ENCODE measurements at places on chromosomes 16 and 17.

DNA sequence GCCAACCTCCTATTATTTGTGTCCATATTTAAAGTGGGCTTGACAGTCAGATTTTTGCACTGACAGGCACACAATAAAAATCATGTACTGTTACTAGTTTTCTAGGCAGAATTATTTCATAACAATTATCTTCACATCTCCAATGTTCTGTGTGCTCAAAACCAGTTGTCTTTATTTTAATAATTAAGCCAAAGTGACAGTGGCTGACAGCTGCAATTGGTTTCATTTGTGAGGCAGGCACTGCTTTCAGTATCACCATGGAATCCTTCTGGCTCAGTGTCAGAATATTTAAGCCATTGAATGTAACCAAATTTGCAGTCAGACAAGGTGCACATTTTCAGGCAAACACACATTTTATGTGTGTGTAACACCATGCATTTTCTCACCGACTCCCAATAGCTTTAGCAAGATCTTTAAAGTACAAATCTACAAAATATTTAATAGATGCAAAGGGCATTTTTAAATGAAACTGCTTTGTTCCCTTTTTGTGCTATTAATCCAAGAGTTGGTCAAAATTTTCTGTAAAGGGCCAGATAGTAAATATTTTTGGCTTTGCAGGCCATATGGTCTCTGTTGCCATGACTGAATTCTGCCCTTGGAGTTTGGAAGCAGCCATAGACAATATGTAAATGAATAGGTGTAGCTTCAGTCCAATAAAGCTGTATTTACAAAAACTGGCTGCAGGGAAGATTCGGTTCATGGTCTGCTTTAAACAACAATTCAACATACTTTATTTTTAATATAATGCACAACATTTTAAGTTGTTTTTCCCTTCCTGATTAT, 486.0 kb downstream of the KCNJ2 start:
- DNase-seq, result no peak

DNA sequence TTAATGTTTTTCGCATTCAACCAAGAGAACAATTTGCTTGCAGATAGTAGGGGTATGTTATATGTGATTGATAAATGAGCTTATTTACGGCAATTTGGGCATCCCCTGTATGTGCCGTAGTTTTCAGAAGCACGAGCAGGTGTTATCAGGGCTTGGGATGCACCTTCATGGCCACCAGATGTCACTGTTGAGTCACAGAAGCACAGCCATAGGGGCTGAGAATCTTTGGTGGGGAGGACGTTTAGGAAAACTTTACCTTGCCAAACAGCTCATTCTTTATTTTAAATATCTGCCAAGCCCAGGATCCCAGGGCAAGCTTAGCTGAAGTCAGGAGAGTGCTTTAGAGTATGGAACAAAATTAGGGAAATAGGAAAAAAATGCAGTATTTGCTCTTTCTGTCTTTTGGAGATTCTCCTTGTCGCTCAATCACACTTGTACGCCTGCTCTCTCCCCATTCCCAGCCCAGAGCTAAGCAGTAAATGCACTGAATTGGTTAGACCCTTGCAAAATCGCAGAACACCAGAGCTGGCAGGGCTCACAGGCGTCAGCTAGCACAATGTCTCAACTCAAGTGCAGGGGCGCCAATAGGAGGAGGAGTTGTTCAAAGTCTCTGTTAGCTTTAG, 93.6 kb upstream of the MPHOSPH6 start:
- no peak for DNase-seq

DNA sequence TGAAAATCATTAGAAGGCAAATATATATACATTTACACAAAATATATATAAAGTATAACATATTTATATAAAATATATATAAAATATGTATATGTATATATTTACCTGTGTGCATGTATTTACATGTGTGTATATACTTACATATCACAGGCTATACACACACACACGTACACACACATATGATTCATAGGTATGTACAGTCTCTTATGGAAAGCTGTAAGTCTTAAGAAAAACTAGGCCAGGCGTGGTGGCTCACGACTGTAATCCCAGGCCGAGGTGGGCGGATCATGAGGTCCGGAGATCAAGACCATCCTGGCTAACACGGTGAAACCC, 14.7 kb downstream of the TOM1L2 start:
- no peak for DNase-seq

GRCh38 chr16:85566561-85567100, 46.5 kb upstream of the GSE1 start:
- no peak for DNase-seq

DNA sequence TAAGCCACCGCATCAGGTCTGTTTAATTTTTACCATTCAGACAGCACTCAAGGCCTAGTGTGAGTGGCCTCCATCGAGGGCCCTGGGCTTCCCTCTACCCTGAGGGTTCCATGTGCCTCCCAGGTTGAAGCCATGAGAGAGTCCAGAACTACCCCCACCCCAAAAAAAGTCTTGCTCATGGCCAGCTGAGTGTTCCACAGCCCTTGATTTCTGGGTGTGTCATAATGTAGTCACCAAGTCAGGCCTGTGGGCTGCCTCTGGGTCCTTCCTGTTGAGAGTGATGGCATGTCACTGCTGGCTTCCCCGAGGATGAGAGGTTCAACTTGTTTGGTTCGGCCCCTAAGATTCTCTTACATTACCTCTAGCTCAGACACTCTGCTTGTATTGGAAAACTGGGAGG, 100.6 kb downstream of the PITPNC1 start:
- DNase-seq, result no peak

DNA sequence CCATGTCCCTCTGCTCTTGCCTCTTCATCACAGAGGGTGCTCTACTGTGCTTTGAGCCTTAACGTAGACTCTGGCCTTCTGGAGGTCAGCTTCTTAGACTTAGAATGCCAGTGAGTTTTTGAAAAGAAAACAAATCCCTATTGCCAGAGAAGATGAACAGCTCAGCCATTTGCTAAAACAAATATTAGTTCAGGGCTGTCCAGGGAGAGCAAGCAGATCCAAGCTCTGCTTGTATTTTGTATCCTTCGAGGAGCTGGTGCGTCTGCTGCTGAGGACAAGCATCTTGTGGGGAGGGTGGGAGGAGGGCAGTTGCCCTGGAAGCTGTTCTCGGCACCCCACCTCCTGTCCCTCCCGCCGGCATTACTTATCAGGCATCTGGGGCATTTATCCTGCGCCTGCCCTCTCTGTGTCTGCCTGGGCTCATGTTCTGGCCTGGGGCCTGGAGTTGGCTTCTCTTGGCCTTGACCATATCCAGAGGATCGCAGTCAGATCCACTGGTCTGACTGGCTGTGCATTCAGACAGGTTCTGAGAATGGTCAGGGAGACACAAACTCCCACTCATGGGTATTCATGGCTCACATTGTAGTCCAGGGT, 173.1 kb upstream of the NLRP1 start:
- DNase-seq, result no peak

DNA sequence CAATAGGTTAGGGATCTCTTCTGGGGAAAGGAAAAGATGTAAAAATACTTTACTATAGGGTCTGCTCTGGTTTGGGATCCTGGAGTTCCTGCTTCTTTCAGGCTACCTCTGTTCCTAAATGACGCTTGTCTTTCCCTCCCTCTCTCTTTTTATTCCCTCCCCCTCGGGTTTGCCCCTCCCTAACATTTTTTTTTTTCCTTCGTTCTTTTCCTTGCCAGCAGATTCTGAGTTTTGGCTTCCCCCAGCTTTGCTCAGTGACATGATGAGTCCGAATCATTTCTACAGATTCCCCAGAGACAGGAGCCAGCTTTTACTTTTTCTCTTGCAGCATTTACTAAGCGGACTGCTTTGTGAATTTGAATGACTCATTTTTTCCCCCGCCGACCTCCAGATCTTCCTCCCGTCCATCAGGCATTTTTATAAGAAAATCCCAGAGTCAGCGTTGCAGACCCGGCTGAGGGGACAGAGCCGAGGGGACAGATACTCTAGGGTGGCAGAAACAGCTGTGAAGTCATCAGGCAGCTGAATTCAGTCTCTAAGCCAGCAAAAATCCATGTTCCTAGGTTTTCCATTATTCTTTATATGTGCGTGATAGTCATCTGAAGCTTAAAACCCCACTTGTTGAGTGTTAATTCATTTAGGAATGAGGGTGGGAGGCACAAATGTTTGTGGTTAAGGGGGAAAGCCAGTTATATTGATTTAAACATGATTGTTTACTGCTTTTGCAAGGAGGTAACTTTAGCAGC, at the start of gene TMEM100:
Gene TMEM100 (minus strand): TSS at position 123 of the 746 bp plus-strand sequence. CDS start 1,794 bp downstream, outside the sequence.
- DNase-seq, result no peak

DNA sequence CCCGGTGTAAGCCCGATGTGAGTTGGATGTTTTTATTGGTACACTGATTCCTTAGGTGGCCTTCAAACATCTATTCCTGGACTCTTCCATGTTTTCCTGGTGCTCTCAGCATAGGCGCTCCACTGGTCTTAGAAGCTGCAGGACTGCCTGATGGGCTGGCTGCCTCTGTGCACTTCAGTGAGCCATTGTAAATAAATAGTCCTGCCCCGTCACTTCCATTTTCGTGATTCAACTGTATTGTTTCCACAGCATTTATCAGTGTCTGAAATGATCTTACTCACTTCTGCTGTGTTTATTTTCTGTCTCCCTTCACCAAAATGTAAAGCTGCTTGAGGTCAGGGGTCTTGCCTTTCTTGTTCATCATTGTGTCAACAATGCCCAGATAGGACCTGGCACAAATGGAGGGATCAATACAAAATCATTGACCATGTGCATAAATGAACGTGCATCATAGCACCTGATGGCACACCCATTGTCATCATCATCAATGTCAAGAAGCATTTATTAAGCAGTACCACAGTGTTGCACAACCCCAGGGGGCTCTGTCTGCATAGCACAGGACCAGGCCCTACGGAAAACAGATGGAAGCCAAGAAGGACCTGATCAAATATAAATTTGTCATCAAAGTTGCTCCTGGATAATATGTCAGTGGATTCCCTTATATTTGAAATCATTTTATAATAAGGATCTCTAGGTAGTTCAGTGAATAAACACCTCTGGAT, 66.6 kb upstream of the CPHXL start:
- DNase-seq, result no peak

DNA sequence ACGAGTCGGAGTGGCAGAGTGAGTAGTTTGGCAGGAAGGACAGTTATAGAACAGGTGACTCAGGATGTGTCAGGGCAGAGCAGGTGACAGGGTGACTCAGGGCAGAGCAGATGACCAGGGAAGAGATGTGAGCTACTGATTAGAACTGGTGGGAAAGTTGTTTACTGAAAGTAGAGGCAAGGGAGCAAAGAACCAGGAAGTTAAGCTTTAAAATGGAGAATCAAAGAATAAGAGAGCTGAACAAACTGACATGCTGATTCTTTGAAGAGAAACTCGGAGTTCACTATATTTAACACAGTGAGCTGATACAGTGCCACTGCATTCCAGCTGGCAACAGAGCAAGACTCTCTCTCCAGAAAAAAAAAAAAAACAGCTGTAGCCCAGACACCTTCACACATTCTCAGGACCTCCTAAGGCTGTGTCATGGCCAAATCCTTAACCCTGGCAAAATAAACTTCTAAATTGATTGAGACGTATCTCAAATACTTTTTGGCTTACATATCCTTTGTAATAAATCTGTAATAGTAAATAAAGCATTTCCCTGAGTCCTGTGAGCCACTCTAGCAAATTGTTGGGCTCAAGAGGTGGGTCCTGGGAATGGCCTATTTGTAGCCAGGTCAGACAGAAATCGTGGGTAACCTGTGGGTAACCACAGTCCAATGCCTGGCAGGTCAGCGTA, 12.3 kb upstream of the UBE2I start:
- no peak for DNase-seq

GRCh38 chr16:25012525-25012991, 2.6 kb downstream of the ARHGAP17 start:
- no peak for DNase-seq

- no peak for DNase-seq
Measured at GRCh38 chr17:8755590-8756255, 2.6 kb downstream of the SPDYE4 start.

All from stimulated activated CD8-positive, alpha-beta memory T cell treated with anti-CD3 and anti-CD28 coated beads, Interleukin-7, amount 100 ng/mL, for 1 hour (primary cell).